Mesenteric fat pad (tissue), 1 donor: ENCODE measurements at places on chromosomes 11 and 22. TPM values are rescaled to one million over a fixed set of nuclear protein-coding genes. Genes with fewer than 3 reads are reported as not detected.

The RGL4 gene
- total RNA-seq = 1.5 TPM

GRCh38 chr11:83012168-83013067, 59.3 kb downstream of the RAB30 start:
- DNase-seq = no peak

The OR10G6 gene
- not detected for total RNA-seq

The NFAM1 gene
- total RNA-seq = 17.6 TPM

The GGTLC3 gene
- total RNA-seq = not detected

DNA sequence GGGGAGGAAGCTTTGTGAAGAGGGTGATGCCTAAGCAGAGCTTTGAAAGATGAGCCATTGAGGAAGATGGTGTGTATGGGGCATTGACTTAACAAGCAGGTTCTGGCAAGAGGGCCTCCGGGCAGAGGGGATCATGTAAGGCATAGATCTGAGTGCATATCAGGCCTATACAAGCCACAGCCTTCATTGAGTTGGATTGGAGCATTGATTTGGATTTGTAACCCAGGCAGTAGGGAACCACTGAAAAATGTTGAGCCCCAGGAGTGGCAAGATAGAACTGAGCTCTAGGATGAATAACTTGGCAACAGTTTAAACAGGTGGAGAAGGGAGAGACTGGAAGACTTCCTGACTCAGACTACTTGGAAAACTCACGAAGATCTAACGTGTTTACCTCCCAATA, 21.4 kb downstream of the PANX1 start:
- DNase-seq = no peak

DNA sequence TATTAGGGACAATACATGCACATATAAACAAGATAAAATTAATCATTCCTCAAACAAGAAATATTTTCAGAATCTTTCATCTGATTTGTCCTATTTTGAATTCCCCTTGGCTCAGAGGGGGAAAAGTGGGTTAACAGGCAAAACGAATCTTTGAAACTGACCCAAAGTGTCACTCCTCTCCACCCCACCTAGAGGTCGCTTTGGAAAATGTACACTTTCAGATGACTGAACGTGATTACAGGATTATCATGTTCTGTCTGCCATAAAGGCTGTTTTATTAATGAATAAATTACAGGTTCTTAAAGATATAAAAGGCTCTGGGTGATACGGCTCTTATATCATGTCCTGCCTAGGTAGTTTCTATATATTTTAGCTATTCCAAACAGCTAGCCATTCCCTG, 1735.0 kb downstream of the LRRC4C start:
- no peak for DNase-seq

DNA sequence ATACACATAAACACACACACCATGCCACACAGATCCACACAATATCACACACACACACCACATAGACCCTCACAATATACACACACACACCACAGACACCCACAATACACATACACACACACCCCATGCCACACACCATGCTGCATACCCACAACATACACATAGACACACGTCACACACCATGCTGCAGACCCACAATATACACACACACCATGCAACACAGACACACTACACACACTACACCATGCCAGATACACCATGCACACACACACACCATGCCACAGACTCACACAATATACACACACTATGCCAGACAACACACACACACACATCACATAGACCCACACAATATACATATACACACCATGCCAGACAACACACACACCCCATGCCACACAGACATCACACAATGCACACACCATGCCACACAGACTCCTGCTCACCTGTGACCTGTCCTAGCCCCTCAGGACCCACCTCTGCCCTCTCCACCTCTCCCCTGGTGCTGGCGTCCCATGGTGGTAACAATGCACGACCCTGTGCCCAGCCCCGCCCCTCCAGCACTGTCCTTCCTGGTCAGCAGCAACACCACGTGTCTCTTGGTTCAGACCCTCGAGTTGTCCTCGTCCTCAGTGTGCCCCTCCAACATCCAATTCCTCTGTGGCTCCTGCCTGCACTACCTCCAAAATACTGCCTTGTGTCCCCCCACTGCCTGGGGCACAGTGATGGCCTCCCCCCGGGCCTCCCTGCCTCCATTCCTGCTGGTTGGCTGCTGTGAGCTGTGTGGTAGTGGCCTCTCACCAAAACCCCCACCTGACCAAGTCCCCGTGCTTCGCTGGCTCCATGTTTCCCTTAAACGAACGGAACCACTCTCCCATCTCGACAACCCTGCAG, 23.7 kb upstream of the RFPL3 start:
- DNase-seq = peak; percentile 57

- DNase-seq = no peak
Observed at GRCh38 chr11:20013346-20014066, 146.8 kb downstream of the DBX1 start.

The FOLR1 gene
- 0.32 TPM for total RNA-seq

GRCh38 chr22:47354668-47355387, 592.4 kb downstream of the TBC1D22A start:
- DNase-seq = peak; percentile 64

DNA sequence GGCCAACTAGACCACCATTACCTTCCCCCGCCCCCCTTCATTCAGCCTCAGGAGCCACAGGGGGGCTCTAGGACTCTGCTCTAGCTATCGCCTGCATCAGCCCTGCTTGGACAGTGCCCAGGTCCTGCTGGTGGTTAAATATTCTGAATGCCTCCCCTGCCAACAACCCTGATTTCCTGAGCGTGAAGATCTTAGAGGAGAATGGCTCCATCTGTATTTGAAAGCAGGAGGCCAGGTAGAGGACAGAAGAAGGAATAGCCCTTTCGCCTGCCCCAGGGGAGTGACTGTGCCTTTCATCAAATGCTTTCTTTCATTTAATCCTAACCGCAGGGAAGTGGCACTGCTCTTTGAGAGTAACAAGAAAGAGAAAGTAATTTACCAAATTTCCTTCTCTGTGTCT, 69.2 kb downstream of the ISX start:
- DNase-seq = no peak

- no peak for DNase-seq
Observed at GRCh38 chr11:14906578-14906977, 14.5 kb upstream of the CYP2R1 start.

DNA sequence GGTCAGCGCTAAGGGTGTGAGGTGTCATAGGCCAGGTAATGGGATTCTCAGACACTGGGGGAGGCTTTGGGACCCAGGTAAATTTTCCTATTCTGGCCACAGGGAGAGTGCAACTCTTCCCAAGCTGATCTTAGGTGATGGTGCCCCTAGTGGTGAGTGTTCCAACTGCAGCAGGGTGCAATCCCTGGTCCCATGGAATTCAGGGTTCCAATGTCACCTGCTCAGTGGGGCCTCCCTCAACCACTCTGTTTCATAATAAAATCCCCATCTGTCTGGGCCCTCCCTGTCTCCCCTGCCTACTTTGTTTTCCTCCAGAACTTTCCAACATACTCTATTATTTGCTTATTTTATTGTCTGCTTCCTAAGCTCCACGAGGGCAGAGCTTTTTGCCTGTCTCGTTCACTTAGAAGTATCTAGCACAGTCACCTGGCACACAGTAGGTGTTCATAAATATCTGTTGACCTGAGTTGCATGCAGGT, 2.9 kb upstream of the SGSM1 start:
- DNase-seq = no peak

The NXPE2 gene
- not detected for total RNA-seq

The MRGPRX3 gene
- total RNA-seq = not detected

The CLMP gene
- total RNA-seq = 199 TPM

GRCh38 chr11:13012056-13012661, 3.0 kb downstream of the RASSF10 start:
- DNase-seq = no peak

- DNase-seq = peak; percentile 89
Observed at GRCh38 chr11:65777821-65778361, 2.9 kb downstream of the AP5B1 start.

- DNase-seq = no peak
Observed at GRCh38 chr11:30488304-30488998, 97.7 kb downstream of the MPPED2 start.

DNA sequence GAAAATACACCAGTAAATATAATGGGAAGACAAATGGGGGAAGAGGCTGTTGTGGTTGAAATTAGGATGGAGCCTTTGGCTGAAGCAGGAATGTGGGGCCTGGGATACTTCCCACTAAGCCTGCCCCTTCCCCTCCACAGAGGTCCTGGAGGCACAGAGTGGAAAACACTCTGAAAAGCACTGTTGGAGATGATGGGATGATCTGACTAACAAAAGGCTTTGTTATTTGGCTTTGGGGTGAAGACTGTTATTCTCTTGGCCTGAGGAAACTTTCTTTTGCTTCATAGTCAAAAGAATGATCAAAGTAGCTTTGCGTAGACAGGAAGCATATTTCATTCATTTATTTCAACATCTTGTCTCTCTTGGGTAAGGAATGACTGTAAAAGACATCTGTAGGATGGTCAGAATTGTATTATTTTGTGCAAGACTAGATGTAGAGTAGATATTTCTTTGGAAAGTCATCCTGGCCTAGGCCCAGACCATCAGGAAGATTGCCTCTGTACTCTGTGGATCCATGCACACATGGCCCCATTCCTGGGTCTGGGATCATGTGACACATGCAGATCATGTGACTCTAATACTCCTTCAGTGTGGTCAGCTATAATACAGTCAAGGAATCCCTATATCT, 111.4 kb downstream of the SPON1 start:
- DNase-seq = no peak

DNA sequence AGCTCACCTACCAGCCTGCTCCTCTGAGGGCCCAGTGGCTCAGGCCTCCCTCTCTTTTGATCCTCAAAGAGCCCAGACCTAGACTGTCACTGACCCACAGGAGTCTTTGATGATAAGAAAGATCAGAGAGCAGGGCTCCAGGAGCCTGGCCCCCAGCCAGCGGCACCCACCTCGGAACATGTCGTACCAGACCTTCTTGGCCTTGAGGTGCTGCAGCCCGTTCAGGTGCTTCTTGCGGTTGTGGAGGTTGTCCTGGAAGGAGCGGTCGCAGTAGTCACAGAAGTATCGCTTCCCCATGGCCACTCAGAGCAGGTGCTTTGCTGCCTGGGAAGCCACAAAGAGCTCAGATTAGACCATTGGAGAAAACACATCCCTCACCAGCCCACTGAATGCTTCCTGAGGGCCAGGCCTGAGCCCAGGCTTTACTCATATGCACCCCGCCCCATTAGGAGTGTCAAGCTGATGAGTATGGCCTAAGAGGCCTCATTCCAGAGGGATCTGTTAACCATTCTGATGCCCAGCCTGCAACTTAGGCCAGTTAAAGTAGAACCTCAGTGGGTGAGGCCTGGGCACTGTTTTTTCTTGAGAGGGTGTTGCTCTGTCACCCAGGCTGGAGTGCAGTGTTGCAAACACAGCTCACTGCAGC, 18.4 kb downstream of the ZMAT5 start:
- DNase-seq = no peak

GRCh38 chr11:122673701-122674100, 18.2 kb downstream of the UBASH3B start:
- no peak for DNase-seq

DNA sequence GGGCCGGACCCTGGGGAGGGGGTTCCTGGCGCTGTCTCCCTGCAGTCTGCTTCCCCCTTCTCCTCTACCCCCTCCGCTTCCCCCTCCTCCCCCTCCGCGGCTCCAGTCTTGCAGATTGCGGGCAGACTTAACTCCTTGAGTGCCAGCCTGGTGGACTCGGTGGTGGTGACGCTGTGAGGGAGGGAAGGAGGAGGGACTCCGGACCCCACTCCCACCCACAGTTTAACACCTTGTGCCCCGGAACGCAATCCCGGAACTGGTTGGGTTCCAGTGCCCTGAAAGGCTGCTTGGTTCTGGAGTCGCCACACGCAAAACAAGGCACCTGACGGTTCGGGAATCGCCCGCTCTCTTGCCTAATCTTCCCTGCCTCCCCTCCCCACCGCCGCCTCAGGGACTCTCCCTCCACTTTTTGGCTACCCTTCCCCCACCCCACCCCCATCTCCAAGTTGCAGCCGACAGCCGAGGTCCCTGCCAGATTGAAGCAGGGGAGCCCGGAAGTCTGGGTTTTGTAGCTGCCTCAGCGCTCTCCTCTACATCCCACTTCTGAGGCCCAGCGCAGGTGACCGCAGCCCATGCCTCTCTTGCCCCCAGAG, 3.9 kb upstream of the BCL9L start:
- DNase-seq = no peak

GRCh38 chr11:1570896-1571759, 943 bp downstream of the DUSP8 start:
- DNase-seq = no peak

- DNase-seq = no peak
Observed at GRCh38 chr11:30282289-30282631, 40.6 kb upstream of the ARL14EP start.

GRCh38 chr11:93622043-93622442, 39.4 kb upstream of the CEP295 start:
- DNase-seq = no peak

GRCh38 chr11:75267171-75267970, 26.8 kb downstream of the TPBGL start:
- no peak for DNase-seq

DNA sequence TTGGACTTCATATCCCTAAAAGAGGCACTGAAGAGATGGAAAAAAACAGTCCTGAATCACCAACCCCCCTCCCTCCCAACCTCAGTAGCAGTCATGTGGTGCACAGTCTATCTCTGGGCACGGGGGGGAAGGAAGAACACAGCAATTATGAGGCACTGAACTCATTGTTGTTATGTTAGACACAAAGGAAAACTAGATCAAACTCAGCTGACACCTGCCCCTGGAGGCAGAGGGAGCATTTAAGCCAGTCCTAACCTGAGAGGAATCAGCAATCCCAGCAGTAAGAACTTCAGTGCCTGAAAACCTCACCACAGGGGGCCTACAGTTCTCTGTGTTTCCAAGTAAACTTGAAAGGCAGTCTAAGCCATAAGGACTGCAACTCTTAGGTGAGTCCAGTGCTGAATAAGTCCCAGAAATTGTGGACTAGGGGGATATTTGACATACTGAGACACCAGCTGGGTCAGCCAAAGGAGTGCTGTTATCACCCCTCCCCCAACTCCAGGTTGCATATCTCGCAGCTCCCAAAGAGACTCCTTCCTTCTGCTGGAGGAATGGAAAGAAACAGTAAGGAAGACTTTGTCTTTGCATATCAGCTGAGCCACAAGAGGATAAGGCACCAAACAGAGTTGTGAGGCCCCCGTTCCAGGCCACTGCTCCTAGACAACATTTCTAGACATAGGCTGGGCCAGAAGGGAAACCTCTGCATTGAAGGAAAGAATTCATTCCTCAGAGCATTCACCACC, 72.5 kb downstream of the GLYATL1 start:
- DNase-seq = no peak

DNA sequence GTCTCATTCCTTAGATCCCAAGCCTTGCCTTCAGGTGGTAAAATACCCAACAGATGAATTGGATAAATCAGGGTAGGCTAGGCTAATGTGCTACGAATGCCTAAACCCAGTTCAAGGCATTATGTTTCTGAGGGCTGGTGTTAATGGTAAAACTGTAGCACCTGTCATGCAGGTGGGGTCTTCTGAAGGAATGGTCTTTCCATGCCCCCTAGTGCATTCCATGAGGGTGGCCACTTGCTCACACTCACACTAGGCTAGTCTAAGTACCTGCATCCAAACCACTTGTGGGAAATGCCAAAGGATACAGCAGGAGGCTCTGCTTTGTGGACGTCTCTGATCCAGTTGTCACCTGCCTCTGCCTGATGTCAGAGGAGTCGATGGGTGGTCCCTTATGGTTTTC, 24.2 kb upstream of the UCP3 start:
- DNase-seq = no peak
